ENCODE measurements at places on chromosomes 6 and 20.

DNA sequence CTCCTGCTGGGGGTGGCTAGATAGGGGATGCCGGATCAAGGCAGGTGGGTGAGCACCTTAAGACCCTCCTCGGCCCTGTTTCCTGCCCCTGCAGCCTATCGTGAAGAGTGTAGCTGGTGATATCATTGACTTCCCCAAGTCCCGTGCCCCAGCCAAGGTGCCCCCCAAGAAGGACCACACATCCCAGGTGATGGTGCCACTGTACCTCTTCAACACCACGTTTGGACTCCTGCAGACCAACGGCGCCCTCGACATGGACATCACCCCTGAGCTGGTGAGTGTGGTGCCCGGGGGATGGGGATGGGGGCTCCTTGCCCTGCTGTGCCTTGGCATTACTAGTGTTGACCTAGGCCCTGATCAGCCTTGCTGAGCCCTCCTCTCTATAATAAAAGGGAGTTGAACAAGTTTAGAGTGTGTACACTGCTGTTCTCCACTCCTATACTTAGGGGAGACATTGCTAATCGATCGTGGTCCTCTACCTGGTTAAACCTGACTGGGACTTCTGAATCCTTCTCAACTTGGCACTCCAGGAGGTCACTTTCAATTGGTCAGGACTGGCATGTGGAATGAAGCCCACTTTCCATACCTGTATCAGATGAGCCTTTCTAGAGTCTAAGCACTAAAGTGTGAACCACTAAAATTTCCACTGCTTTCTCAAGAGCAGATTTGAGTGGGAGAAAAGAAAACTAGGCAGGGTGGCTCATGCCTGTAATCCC is 11.0 kb downstream of the BPIFB3 start:
- no peak for DNase-seq

DNA sequence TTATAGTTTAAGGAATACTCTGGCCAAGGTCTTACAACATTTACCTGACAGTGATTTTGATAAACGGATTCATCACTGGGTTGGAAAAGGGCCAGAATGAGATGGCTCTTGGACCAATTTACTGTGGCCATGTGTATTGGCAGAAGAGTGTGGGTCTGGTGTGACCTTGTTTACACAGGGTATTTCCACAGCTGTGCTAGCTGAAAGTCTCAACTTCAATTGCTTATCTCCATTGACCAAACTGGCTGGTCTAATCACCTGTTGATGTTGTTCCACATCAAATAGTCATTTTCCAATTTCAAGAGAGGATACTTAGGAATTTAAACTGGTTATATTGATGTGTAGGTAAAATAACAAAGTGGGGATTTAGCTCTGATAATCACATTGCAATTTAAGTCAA is 501.6 kb upstream of the MAP3K7 start:
- no peak for DNase-seq

DNA sequence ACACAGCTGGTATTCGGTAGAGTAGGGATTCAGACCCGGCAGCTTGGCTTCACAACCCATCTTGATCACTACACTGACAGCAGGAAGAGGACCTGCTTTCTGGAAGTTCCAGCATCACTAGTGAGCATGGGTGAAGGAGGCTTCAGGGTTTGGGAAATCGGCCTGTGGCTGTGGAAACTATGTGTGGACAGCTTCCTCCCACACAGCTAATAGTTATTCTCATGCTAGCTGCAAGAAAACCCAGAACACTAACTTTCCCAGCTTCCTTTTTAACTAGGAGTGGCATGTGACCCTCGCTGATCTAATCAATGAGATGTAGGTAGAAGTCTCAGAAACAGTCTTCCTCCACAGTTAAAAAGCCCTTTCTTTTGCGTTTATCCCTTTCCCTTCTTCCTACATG is 36.3 kb upstream of the SIRPA start:
- no peak for DNase-seq

DNA sequence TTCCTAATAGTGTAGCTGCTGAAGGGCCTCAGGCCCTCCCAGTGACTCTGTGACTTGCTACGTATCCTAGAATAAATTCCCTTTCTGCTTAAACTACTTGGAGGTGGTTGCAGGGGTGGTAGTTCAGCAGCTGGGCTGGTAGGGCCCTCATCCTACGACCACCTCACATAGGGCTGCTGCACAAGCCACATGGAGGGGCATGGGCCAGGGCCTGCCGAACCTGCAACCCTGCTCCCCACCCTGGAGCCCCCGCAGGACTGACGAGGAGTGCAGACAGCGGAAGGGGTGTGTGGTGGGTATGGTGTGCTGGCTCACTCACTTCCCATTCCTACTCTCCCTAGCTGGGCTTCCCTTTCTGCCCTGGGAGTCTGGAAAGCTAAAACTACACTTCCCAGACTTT is 56.2 kb upstream of the MLN start:
- no peak for DNase-seq

Data from spinal cord (tissue), 10 donors.